Right hindlimb (tissue), 1 donor: ENCODE measurements at places on chromosomes 3 and 15.

DNA sequence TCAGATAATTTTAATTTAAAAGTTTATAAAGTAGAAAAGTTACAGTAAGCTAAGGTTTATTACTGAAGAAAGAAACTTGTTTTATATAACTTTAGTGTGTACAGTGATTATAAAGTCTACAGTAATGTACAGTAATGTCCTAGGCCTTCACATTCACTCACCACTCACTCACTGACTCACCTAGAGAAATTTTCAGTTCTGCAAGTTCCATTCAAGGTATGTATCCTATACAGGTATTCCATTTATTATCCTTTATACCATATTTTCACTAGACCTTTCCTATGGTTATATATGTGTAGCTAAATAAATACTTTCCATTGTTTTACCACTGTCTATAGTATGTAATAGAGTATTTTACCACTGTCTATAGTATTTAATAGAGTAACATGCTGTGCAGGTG is 33.2 kb upstream of the MME start:
- DNase-seq: no peak

GRCh38 chr3:130539005-130539404 is 22.0 kb downstream of the COL6A6 start:
- no peak for DNase-seq

- peak; percentile 95 for DNase-seq
Observed at GRCh38 chr3:49805367-49805782, 2.3 kb downstream of the INKA1 start.

DNA sequence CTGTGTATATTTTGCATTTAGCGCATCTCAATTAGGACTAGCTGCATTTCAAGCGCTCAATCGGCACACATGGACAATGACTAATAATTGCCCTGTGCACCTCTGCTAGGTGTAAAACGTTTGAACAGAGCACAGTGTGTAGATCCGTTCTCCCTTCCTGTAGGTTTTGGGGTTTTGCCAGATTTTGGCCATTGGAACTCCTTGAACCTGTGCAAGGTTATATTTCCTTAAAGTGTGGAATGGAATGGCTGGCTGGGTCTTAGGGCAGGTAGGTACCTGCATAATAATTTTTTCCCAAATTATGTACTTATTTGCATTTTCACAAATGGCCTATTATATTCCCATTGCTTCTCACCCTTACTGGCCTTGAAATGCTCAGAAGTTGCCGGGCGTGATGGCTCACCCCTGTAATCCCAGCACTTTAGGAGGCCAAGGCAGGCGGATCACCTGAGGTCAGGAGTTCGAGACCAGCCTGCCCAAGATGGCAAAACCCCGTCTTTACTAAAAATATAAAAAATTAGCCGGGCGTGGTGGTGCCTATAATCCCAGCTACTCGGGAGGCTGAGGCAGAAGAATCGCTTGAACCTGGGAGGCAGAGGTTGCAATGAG is 777 bp downstream of the RNU5B-1 start:
- no peak for DNase-seq

GRCh38 chr3:16309558-16309957 is 44.5 kb downstream of the OXNAD1 start:
- DNase-seq: no peak

DNA sequence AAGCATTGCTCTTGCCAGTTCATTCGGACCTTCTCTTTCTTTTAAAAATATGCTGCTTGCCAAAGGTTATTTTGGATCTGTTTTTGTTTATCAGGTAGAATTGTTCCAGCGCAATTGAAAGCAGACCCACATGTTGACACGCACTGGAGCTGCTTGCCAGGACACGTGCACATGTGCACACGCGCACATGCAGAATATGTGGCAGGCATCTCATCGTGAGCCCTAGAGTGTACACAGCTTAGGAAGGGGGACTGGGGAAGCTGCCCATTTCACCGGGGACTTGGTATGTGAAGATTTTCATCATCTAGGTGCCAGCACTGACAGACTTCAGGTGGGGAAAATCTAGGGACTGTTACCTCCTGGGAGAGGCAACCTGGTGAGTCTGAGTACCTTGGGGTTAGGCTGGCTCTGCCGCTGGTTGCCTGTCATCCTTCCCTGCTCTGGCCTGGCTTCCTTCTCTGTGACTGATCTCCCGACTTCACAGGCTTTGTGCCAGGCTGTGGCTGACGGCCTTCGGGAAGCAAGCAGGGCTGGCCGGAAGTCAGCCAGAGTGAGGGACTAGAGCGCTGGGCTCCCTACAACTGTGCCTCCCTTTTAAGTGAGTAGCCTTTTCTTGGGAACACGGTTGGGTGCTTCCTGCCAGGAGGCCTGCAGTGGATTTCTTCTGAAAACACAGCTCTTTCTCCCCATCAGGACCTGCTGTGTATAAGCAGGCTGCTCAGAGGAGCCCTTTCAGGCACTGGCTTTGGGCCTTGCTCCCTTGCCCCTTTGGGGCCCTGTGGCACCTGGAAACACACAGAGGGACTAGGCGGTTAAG is 129.3 kb downstream of the EEFSEC start:
- peak; percentile 70 for DNase-seq

DNA sequence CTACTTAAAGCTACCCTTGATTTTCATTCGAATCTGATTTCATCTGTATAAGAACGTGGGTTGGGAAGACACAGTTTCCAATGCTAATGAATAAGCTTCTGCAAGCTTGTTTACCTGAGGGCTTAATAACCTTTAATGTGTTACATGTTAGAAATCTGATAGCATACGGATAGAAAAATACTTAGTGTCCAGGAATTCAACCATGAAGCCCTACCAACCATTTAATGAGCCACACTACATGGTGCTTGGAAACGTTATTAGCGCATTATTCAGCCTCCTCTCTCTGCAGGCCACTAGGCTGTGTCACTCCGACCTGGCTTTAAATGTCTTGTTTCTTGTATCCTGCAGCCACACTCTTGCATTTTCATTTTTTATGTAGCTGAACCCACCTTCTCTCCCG is 1.6 kb downstream of the FAM81A start:
- no peak for DNase-seq
